Activated CD4-positive, alpha-beta T cell treated with anti-CD3 and anti-CD28 coated beads, Interleukin-2, amount 50 U/mL, for 1 hour (primary cell): ENCODE measurements at places on chromosomes 5 and 9.

GRCh38 chr5:136053336-136054141, 24.8 kb downstream of the TGFBI start:
- no peak for DNase-seq

DNA sequence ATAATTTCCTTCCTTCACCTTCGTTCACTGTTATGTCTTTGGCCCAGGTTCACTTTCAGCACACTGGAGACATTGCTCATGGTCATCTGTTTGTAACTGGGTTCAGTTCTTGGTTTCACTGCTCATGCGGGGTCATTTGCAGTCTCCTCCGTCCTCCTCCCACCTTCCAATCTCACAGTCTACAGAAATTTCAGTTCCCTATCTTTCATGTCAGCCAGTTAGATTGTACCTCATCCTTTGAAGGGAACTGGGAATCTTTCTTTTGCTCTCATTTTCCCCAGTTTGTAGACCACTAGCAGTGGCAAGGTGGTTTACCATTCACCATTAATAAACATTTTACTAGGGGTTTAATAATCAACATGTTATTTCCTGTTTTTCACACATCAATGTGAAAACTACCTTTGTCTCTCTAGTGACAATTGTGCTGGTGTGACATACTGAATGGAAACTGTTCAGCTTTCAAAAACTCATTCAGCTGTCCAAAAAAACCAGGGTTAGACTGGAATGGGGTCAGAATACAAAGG, 100.9 kb upstream of the IL6ST start:
- DNase-seq: no peak

DNA sequence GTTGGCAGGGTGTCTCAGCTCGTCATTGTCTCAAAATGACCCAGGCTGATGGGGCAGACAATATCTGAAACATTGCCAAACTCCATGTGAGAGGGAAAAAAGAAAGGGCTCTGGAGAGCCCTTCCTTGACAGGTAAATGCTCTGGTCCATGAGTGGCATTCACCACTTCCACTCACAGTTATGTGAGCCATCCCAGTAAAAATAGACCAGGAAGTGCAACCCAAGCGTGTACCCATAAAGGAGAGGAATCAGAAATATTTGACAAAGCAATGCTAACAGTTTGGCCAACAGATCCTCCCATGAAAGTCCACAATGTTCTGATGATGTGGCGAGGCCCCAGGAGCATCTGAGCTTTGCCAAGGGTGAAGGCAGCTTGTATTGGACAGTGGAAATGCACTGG, 49.4 kb downstream of the ASTN2 start:
- no peak for DNase-seq

DNA sequence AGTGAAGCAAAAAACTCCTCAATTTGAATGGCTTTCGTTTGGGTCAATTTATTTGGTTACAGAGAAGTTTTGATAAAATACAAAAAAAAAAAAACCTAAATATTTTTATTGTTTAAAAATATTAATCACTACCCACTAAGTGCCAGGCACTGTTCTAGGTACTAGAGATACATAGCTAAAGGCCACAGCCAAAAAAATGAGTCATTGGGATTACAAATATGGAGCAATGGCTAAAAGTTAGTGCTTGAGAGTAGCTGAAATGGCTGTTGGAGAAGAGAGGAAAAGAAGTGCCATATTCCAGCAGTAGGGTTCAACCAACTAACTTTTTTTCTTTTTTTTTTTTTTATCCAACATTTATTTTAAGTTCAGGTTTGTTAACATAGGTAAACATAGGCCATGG, 130.1 kb upstream of the PTGER4 start:
- DNase-seq: no peak

- no peak for DNase-seq
Measured at GRCh38 chr5:36939969-36940858, 63.6 kb downstream of the NIPBL start.

DNA sequence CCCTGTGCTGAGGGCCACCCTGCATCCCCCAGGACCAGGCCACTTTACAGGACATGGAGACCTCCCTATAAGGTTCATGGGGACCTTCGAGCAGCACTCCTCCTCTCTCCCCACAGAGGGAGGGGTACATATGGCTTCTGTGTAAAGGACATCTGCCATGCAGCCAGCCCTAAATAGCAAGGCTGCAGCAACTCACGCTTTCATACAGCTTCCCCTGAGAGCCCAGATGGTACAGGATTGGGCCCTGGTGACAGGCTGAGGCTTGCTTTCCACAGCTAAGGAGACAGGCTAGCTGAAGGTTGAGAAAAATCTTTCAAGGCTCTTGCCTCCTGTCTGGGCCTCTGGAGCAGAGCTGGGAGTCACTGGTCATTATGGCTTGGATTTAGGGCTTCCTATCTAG, 147.0 kb upstream of the ZNF366 start:
- DNase-seq: no peak

- DNase-seq: no peak
Measured at GRCh38 chr9:2269778-2270177, 254.6 kb downstream of the SMARCA2 start.

- no peak for DNase-seq
Measured at GRCh38 chr9:35510754-35511428, 21.0 kb downstream of the RUSC2 start.

GRCh38 chr5:14900693-14901461, 29.3 kb upstream of the ANKH start:
- DNase-seq: no peak

GRCh38 chr9:127572961-127573721, 38.9 kb upstream of the STXBP1 start:
- no peak for DNase-seq

GRCh38 chr5:17070647-17071046, 134.6 kb upstream of the MYO10 start:
- no peak for DNase-seq

DNA sequence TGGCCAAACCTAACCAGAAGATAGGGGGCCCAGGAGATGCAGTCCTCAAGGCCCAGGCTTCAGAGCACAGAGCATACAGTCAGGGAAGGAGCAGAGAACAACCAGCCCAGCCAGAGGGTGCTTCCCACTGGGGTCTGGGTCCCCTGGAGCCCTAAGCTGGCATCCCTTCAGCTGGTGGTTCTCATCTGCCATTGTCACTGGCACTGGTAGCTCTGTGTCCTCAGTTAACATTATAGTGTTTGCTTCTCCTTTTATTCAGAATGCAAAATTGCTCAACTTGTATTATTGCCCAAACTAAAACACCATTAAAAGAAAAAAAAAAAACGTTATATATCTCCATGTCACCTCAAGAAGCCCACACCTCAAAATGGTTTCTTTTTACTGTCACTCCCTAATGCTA, 219.2 kb downstream of the ENC1 start:
- DNase-seq: no peak

DNA sequence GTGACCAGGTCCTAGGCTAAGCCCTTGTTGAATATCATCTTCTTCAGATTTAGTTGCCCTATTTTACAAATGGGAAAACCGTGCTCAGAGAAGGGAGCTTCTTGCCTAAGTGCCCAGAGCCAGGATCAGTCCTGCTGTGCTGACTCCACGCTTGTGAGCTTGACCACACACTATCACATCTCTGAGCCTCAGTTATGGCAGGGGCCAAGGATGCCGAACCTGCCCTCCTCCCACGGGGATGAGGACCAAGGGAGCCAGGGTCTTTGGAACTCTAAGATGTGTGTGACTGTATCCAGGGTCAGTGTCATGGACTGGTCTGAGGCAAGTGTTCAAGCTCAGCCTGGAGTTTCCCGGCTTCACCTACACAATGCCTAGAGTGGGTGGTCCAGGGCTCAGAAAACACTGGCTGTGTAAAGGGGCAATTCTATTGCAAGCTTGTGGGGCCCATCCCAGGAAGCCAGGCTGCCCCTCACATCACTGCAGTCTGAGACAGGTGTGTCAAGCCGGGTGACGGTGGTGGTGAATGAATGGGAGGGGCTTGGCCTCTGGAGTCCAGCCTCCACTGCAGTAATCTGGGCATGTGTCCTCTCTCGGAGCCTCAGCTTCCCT, 235.7 kb downstream of the PBX3 start:
- DNase-seq: no peak

- no peak for DNase-seq
Measured at GRCh38 chr9:78707481-78707991, 410.6 kb downstream of the PSAT1 start.

DNA sequence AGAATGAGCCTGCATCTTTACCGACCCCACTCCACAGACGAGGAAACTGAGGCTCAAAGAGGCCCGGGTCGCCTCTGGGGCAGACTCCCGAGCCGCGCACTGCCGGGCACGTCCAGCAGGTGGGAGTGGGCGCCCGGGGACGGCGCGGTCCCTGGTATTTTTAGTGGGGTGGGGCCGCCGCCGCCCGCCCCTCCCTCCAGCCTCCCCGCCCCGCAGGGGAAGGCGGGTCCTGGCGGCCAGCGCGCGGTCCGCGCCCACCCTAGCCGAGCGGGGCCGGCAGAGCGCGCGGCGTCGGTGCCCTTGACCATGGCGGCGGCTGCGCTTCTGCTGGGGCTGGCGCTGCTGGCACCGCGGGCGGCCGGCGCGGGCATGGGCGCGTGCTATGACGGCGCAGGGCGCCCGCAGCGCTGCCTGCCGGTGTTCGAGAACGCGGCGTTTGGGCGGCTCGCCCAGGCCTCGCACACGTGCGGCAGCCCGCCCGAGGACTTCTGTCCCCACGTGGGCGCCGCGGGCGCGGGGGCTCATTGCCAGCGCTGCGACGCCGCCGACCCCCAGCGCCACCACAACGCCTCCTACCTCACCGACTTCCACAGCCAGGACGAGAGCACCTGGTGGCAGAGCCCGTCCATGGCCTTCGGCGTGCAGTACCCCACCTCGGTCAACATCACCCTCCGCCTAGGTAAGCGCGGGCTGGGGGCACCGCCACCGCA, at the start of gene LAMC3:
Gene LAMC3 (plus strand): TSS at position 266 of the 710 bp plus-strand sequence. CDS start 41 bp downstream, at position 307.
- DNase-seq: no peak

DNA sequence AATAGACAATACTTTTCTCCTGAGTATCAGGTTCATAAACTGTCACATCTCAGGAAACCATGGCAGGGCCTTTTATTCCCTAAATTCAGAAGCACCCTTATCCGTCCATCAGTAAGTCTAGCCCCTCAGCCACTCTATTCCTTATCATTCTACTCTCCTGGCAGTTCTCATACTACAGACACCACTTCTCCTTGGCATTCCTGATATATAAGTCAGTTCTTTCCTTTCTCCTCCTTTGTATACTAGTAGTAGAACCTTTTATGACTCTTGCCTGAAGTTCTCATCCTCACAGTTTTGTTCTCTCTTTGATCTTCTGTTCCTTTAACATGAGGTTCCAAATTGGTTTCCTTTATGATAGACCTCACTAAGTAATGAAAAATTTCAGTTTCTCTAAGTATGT, 29.3 kb downstream of the GRAMD2B start:
- no peak for DNase-seq

DNA sequence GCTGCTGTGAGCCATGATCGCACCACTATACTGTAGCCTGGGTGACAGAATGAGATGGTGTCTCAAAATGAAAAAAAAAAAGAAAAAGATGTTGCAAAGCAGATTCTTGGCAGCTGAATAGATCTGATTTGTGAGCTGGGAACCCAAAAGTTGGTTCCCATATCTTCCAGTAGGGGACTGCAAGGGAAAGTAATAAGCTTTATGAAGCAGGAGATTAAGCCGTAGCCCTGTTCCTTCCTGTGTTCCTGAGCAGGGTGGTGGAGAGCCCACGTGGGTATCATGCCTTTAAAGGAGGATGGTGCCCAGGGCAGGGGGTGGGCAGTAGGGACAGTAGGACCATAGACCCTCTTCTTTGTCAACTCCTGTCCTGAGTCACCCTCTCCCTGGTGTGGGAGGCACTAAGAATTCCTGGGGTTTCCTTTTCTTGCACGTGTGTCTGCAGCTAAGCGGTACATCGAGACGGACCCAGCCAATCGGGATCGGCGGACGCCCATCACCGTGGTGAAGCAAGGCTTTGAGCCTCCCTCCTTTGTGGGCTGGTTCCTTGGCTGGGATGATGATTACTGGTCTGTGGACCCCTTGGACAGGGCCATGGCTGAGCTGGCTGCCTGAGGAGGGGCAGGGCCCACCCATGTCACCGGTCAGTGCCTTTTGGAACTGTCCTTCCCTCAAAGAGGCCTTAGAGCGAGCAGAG, 37.9 kb downstream of the STOM start:
- DNase-seq: no peak

GRCh38 chr5:165185716-165186115, 1680.3 kb downstream of the MAT2B start:
- no peak for DNase-seq

DNA sequence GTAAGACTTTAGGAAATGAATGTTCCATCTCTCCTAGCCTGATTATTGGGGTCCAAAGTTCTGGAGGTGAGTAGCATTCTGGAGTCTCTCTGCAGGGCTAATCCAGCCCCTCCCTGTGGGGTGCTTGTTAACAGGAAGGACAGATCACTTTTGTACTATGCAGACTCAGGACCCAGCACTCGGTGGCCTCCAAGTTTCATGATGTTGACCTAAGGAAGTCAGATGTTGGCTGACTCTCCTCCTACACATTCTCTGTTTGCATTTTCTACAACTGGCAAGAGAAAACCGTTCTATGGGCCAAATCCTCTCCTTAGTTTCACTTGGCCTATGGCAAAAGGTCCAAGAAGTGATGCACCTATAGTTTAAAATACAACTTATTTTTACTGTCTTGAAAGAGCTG, 5.5 kb upstream of the PDE8B start:
- no peak for DNase-seq

DNA sequence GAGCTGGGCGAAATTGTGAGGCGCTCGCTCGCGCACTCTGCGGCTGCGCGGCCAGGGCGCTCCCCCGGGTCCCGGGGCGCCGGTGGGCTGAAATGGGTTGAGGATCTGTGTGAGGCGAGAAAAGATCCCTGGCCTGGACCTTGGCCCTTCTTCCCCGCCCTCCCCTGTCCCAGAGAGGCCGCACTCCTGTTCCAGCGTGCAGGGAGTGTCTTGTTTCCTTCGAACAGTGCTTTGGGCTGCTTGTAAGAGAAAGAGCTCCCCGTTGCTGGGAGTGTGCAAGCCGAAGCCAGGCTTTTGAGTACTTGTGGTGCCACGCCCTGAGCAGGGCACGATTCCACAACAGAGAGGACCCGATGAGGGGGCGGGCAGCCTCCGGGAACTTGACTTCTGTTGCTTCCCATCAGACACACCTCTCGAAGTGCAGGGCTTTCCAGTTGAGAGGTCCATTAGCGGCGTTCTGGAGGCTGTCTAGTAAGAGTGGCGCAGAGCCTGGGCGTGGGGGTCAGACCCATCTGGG, 535 bp downstream of the DOLPP1 start:
- no peak for DNase-seq

DNA sequence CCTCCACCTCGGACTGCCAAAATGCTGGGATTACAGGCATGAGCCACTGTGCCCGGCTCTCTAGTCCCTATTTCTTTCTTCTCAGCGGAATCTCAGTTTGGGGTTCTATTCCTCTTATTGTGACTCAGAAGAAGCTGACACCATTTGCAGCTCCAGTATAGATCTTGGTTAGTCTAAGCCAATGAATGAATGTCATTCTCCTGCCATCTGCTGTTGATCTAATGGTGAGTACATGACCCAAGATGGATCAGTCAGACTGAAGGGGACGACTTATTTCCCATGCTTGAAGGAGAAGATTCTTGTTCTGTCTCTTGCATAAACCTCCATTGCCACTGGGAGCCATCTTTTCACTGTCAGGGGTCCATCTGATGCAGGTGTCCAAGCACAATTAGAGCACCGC, 76.0 kb upstream of the KLF9 start:
- DNase-seq: no peak

- DNase-seq: no peak
Measured at GRCh38 chr5:178234121-178234749, 1.6 kb upstream of the PHYKPL start.

- DNase-seq: peak; percentile 33
Measured at GRCh38 chr5:130871346-130872086, 293.5 kb downstream of the HINT1 start.
